Omental fat pad (tissue), 4 donors: ENCODE measurements at places on chromosomes 3 and 15. TPM values are rescaled to one million over a fixed set of nuclear protein-coding genes. Genes with fewer than 3 reads are reported as not detected.

- DNase-seq = no peak
These were observed 19.8 kb downstream of the PRR23E start for GRCh38 chr3:127212711-127213110.

DNA sequence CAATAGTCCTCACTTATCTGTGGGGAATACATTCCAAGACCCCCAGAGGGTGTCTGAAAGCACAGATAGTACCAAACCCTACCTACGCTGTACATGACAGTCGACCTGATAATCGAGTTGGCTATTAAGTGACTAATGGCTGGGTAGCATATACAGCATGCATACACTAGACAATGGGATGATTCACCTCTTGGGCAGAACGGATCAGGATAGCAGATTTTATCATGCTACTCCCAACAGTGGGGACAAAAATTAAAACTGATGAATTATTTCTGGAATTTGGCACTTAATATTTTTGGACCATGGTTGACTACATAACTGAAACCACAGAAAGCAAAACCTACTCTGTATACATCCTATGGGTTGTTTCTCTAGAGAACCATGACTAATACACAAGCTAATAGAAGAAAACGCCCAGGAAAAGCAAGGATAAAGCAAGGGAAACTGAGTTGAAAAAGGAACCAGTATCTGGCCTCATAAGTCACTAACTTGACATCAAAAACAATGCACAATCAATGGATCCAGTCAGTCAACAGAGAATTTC lies 15.5 kb downstream of the ATG3 start:
- DNase-seq = no peak

DNA sequence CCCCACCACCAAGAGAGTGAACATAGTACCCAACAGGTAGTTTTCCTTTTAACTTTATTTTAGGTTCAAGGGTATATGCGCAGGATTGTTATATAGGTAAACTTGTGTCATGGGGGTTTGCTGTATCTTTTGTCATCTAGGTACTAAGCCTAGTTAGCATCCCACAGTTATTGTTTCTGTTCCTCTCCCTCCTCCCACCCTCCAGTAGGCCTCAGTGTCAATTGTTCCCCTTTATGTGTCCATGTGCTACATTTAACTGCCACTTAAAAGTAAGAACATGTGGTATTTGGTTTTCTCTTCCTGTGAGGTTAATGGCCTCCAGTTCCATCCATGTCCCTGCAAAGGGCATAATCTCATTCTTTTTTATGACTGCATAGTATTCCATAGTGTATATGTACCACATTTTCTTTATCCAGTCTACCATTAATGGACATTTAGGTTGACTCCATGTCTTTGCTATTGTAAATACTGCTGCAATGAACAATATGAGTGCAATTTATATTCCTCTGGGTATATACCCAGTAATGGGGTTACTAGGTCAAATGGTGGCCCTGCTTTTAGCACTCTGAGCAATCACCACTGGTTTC lies 66.2 kb downstream of the ST3GAL6 start:
- DNase-seq = no peak

DNA sequence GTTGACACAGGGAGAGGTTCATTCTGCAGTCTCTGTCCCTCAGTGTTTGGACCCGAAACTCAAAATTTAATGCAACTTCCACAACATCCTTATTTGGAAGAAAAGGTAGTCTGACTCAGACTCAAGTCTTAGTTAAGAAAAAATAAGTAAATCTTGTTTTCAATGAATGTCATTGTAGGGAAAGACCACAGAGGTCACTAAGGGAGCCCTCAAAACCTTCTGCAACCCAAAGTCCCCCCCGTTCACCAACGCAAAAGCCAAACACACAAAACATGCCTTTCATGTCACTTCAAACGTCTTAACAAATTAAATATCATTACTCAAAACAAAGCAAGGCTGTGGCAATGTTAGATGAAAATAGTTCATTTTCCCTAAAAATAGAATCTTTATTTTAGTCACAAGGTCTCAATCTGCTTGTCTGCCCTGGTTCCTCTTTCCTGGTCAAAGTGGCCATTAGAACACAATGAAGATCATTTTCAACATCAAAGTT lies 20.9 kb upstream of the SSUH2 start:
- DNase-seq = no peak

DNA sequence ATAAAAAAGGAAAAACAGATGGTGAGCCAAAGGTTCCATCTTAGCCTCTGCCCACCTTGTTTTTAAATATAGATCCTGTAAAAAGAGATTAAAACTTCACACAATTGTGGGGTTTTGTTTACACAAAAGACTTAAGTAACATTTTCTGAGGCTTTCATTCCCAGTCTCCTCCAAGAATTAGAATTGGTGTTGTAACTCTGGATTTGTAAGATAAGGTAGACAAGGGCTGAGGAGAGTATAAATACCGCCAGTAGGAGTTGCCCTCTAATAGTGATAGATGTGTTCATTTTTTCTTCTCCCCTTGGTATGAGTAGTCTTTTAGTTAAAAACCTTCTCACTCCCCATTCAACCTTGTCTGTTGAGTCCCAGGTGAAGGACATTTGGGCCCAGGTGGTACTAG lies 8.5 kb downstream of the MINDY2 start:
- DNase-seq = no peak

GRCh38 chr15:56242576-56243162 lies 1.0 kb downstream of the RFX7 start:
- DNase-seq = no peak

- no peak for DNase-seq
These were observed 91.0 kb downstream of the FOXP1 start for GRCh38 chr3:71492566-71492965.

GRCh38 chr3:160124224-160124623 lies 101.0 kb upstream of the C3orf80 start:
- DNase-seq = no peak

DNA sequence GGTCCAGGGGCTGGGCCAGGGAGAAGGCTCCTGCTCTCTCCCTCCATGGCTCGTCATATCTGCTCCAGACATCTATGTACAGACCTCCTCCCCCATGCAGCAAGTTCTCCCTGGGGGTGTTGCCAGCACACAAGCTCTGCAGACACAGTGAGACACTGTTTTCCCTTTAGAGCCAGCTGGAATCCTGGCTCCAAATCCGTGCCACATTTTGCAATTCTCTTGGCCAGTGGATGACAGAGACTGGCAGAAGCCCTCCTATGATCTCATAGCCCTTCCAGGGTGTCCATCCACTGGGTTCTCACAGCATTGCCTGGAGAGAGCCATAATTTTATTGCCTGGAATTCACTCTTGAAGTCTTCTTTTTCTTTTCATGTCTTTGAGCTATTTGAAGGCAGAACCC lies 203.9 kb downstream of the TLE3 start:
- no peak for DNase-seq

DNA sequence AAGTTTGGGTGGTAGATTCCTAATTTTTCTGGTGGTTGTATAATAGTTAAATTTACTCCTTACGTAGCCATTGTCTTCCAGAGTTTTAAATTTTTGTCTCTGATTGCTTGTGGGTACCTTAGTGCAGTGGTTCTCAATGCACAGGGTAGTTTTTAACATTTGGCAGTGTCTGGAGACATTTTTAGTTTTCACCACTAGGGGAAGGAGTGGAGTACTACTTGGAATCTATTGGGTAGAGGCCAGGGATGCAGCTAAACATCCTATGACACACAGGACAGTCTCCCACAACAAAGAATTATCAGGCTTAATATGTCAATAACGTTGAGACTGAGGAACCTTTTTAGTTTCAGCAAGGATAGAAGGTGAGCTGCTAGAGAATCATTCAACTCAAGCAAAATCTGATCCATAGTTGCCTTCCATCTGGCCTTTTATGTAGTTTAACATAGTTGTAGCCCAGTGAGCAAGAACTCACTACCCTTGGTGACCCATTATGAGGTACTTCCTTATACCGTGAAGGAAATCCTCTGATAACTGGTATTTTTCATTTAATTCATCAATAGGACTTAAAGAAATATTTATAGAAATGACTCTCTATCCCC lies 8.6 kb upstream of the STX19 start:
- no peak for DNase-seq

GRCh38 chr3:29065211-29065785 lies 215.6 kb upstream of the RBMS3 start:
- peak; percentile 64 for DNase-seq

- no peak for DNase-seq
These were observed 116.3 kb upstream of the DAZL start for GRCh38 chr3:16721494-16721893.

- DNase-seq = no peak
These were observed 6.9 kb upstream of the NCBP2 start for GRCh38 chr3:196949285-196949619.

- no peak for DNase-seq
These were observed 107.9 kb downstream of the ATG7 start for GRCh38 chr3:11379824-11380701.

DNA sequence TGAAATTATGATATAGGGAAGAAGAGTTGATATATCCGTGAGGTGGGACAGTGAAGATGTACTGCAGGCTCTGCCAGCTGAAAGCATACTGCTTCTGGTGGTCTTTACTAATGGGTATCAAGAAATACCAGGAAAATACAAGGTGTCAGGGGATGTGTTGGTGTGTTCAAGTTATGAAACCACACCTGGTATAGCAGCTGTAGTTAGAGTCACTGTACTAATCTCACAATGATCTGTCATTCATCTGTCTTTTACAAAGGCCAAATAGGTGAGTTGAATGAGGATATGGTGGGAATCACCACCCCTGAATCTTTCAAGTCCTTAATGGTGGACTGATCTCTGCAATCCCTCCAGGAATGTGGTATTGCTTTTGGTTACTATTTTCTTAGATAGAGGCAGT lies 152.7 kb downstream of the NFKBIZ start:
- no peak for DNase-seq

DNA sequence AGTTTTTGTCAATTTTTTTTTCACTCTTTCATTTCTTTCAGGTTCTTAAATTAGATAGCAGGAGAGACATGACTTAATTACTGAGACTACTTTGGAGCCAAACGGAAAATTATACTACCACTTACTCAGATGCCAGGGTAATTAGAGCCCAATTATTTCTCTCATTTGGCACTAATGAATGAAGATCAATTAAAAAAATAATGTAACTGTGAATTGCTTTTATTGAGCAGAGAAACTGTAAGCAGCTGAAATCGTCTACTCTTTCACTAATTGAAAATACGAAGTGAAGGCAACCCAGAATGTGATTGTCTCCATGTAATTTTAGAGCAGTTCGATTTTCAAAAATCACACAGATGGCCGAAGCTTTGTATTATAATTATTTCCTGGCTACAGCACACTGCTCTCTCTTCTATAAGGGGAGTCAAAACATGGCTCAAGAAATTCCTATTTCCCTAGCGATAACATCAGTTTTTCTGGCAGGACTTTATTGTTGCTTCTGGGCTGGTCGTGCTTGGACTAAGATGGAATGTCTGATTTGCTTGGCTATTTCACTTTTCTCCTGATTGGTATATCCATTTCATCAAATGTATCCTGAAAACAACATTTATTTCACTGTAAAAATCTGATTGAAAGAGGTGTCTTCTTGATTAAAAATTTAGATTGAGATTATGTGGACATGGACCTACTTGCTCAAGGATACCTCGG lies 55.8 kb upstream of the PDZRN3 start:
- DNase-seq = no peak

ANKUB1 gene
- not detected for total RNA-seq

TMEM207 gene
- not detected for total RNA-seq

SCG5 gene
- 3.4 TPM for total RNA-seq

IL5RA gene
- total RNA-seq = not detected

ZNF860 gene
- 0.12 TPM for total RNA-seq

FYCO1 gene
- 44.7 TPM for total RNA-seq

NR1I2 gene
- total RNA-seq = not detected

PP2D1 gene
- total RNA-seq = not detected

LARP6 gene
- 56.6 TPM for total RNA-seq

FEZF2 gene
- not detected for total RNA-seq
